ENCODE measurements at places on chromosomes 11 and 22. TPM values are rescaled to one million over a fixed set of nuclear protein-coding genes. Genes with fewer than 3 reads are reported as not detected.

Gene COPB1
- 95.5 TPM for total RNA-seq

Gene MS4A12
- total RNA-seq, result not detected

DNA sequence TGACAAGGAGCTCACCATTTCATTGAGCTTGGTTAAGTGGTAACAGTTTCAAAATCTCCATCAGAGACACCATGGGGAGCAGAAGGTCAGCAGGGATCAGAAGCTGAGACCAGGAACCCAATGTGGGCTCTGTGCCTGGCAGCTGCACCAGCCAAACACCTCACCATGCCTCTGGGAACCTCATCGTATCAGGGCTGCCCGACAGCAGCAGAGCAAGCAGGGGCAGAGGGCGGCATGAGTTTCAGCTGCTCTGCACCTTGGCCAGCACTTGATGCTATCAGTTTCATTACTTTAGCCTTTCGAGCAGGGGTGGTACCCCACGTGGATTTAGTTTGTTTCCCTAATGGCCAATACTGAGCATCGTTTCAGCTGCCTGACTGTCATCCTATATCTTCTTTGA, 77.8 kb downstream of the DGCR2 start:
- DNase-seq, result no peak

Gene E2F8
- 18.4 TPM for total RNA-seq

DNA sequence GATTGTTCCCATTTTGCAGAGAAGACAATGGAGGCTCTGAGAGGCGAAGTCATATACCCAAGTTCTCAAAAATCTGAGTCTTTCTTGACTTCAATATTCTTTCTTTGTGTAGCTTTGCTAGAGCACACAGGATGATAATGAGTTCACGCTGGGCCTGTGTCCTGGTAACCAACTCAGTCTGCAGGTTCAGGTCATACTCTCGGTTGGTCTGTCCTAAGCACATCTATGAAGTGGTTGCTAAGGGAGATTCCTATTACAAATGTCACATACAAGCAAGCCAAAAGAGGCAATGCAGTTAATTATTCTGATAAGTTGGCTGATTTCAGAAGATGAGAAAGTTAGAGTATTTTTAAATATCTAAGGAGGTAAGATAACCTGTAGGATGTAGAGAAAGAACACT, 481.0 kb downstream of the SOX6 start:
- no peak for DNase-seq

DNA sequence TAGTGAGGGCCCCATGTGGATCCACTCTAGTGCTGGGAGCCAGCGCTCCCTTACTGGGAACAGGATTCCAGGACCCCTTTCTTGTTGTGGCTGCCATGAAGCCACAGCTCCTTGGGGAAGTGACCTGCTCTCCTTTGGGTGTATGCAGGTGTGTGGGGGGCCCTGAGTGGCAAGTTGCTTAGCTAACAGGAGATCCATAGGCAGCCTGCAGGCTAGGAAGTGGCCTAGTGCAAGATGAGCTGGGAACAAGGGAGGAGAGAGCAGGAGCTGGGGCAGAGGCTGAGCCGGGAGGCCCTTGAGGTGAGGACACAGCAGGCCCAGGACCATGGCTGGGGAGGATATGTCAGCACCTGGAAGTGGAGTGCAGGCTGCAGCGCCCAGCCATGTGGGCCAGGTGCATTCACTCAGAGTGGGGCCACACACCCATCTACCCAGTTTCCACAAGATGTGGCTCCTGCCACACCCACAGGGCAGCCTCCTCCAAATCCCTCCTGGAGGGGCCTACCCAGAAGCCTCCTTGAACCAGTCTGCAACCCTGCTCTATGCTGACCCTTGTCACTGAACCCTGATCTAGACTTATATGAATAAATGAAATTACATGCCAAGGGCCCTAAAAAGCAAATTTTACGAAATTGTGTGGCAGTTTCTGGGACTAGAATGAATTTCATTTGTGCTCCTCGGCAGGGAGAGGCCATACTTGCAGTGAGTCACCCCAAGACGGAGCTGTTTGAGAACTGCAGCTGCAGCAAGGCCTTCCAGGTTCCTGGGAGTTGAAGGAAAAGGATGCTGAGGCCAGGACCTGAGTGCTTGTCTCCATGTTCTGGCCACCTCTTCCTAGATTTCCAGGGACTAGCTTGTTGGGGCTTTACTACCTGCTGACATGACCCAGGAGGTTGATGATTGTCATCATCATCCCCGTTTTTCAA, 3.2 kb downstream of the THAP7 start:
- DNase-seq, result no peak

GRCh38 chr11:47524291-47524874, 28.5 kb downstream of the CELF1 start:
- no peak for DNase-seq

Gene ANO9
- 70.3 TPM for total RNA-seq

DNA sequence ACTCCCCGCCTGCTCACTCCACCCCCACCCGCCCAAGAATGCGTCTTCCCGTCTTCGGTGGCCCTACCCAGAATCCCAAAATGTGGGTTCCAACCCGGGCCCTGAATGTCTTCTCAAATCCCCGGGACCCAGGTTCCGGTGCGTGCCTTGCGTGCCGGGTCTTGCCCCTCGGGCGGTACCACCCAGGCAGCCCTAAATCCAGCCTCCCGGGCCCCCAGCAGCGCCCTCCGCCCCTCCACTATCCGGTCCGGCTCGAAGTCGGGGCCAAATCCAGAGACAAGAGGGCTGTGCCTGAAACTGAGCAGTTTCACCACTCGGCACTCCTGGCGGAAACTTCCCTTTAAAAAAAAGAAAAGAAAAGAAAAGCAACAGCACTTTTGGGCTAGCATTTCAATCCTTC, 16.3 kb upstream of the CCT8L2 start:
- no peak for DNase-seq

DNA sequence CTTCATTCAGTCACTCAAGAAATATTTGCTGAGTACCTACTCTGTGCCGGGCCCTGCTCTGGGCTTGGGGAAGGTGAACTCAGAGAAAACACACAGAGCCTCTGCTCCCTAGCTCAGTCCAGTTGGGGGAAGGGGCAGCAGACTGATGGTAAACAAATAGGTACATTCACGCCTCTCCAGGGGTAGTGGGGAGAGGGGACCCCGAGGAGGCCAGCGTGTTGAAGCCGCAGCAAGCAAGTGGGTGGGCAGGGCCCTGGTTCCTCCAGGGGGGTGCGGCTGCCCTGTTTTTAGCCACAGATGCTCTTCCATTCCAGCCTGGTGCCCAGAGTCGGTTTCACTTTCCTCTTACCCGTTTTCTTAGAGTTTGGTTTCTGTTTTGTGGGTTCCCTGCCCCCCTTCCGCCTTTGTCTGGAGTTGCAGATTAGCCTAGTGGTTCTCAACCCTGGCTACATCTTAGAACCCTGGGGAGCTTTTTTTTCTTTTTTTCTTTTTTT, 8.7 kb downstream of the DRAP1 start:
- DNase-seq, result no peak

Measured in HCT116 (cell line).